Stimulated activated CD4-positive, alpha-beta T cell treated with anti-CD3 and anti-CD28 coated beads, Interleukin-4, amount 100 ng/mL, for 4 hours (primary cell): ENCODE measurements at places on chromosomes 4 and X.

GRCh38 chr4:24428850-24429249, 155.5 kb downstream of the DHX15 start:
- DNase-seq = no peak

DNA sequence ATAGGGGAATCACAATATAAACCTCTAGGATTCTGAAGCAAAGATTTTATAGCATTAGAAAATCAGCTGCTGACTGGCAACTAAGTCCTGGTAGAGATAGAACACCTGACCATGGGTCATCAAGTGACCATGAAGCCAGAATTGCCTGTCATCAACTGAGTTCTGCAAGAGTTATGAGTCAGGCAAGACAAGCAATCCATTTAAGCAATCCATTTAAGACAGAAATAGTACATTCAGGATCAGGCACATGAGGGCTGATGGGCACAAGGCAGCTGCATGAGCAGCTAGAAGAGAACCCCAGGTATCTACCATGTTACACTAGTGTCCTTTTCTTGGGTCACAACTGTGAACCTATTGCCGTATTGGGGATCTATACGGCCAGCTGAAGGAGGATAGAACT, 98.9 kb downstream of the SPRY1 start:
- DNase-seq = no peak

GRCh38 chr4:83138946-83139345, 24.4 kb upstream of the PLAC8 start:
- peak; percentile 3 for DNase-seq

- DNase-seq = no peak
These were observed 102.1 kb upstream of the TENM3 start for GRCh38 chr4:182141061-182141460.

- no peak for DNase-seq
These were observed 50.5 kb downstream of the IL15 start for GRCh38 chr4:141686879-141687278.

DNA sequence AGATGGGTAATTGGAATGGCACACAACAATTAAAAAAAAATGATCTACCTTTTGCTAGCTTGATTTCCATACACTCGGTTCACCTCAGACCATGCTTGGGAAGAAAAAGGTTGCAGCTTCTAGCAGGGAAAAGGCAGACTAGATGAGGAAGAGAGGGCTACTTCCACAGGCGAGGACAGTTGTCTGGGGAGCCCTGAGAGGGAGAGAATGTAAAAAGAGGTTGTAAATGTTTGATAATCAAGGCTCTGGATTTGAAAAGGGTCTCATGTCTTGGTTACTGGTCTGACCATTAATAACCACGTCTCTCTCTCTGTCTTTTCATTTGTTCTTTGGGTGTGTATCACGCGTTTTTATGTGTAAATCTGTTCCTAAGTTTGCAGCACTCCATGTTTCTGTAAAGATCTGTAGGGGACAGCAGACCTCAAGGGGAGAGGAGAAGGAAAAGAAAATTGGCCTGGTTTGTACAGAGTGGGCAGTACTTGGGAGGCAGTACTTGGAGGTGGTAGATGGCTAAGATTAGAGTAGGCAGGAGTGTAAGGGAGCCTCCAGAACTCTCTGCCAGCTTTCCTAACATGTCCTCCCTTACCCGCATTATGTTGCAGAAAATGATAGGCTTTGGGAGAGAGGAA, 750 bp downstream of the ARMCX5 start:
- DNase-seq = no peak

DNA sequence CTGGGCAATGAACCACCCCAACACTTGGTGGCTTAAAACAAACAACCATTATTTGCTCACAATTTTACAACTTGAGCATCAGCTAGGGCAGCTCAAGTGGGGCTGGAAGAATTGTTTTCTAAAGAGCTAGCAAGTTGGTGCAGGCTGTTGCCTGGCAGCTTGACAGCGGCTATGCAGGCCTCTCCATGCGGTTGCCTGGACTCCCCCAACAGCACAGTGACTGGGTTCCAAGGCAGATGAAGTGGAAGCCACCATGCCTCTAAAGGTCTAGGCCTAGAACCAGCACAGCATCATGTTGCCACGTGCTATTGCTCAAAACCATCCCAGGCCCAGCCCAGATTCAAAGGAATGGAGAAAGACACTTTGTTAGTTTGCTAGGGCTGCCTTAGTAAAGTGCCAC, 114.8 kb downstream of the BCOR start:
- DNase-seq = no peak

DNA sequence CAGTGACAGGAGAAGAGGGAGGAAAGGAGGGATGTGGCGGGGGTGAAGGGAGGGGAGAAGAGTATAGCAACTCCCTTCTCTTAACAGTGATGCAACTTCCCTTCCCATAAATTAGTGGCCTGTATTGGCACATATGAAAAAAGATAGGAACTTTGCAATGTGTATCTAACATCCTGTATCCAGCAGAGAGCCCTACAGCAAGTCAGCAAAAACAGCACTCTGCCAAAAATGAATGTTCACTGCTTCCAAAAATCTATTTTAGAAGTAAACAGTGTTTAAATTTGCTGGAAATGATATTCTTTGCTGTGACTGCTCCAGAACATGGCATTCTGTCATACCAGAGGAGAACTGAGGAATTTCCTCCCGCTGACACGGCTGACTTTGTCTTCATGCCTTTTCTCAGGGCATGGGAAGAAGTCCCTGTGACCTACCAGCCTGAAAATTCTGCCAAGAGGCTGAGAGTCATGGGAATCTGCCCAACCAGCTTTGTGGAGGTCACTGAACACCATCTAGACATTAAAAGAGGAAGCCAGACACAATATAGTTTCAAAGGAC, 343.4 kb upstream of the RASGEF1B start:
- DNase-seq = no peak

DNA sequence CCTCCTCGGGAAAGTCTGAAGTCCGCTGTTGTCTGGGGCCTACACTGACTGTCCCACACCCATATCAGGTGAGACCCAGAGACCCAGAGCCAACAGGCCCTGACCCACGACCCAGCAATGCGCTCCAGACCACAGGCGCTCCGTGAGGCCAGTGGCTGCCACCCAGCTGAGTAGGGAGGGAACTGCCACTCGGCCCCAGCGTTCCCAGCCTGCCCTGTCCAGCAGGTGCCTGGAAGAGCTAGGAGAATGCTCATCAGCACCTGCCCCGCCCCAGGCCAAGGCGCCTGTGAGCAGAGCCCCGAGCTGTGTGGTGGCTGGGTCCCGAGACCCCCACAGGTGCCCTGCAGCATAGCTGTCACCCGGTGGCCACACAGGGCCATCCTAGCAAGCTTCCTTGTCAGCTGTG, 2.7 kb downstream of the SPON2 start:
- no peak for DNase-seq

DNA sequence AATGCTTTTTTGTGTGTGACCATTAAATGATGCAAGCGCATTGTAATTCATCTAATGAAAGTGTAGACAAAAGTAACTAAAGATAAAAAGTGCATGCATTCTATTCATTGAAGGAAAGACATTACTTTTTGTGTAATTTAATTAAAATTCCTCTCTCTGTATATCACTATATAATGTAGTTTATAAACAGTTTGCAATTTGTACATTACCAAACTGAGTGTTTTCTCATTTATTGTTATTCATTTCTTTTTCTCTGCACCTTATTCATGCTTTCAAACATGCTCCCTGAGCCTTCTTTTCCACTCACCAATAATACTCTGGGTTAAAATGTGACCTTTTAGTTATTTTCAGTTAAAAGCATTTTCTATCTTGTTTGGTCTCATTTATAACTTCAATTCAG, 713.7 kb upstream of the AADAT start:
- DNase-seq = no peak

DNA sequence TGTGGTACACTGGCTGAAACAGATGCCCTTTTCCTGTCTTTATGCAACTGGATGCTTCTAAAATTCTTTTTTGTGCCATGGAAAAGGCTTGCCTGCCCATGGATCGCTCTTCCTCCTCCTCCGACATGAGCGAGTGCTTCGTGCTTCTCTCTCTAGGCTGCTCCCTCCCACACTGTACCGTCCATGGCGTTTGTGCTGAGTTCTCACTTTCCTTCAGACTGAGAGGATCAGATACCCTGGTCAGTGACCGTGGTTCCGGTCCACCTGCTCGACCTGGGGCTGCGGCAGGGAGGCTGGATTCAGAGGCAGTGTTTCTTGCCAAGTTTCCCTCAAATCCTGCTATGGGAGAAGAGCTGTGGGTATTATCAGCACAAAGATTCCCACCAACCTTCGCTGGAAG, 10.2 kb upstream of the CLDN24 start:
- DNase-seq = no peak

DNA sequence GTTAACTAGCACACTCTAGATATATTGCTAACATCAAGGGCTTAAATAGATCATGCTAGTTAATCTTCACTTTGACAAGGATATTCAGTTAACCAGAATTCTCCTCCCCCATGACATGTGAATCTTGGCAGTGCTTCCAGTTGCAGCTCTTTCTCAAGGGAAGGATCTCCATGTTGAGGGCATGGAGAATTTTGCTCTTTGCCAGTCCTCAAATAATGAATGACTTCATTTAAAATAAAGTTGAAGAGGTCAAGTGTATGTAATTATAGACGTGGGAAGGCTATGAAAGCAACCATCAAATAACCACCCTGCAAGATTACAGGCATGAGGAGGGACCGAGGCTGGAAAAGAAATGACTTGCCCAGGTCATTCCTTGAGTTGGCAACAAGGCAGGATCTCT, 87.3 kb upstream of the CPEB2 start:
- no peak for DNase-seq

GRCh38 chrX:130741584-130741983, 161.4 kb downstream of the ENOX2 start:
- DNase-seq = no peak

- no peak for DNase-seq
These were observed 94.8 kb downstream of the GPRIN3 start for GRCh38 chr4:89212666-89213381.

DNA sequence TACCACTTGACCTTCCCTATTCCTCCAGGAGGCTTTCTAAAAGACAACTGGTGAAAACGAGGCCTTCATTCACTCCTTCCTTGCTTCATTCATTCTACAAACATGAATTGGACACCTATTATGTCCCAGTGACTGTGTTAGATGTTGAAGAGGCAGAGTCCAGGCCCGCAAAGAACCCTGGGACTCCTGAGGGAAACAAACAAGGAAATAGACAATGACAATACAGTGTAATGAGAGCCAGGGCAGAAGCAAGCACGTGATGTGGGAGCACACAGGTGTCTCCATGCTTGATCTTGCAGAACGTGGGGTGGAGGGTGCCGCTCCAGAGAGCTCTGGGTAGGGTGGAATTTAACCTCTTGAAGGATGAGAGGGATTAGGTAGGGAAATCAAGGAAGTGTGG, 137.6 kb upstream of the KLF3 start:
- no peak for DNase-seq

GRCh38 chrX:17033225-17033624, 86.8 kb downstream of the REPS2 start:
- DNase-seq = no peak

- DNase-seq = no peak
These were observed 907 bp downstream of the LHFPL1 start for GRCh38 chrX:112678831-112679230.

DNA sequence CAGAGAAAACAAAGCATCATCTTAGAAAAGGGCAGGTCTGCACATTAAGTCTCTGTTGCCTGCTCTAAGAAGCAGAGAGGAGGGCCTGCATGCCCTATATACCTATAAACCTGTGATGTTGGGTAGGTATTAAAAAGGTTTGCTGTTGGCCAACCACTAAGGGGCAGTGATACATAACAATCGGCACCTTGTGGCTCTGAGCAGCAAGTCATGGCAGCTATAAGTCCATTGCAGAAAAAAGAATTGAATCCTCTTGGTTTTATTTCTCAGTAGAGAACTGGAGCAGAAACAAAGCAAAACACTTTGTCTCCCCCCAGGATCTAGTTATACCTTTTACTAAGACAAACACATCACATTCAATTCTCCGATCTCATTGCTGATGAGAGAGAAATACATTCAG, 1364.4 kb downstream of the STIM2 start:
- DNase-seq = no peak

DNA sequence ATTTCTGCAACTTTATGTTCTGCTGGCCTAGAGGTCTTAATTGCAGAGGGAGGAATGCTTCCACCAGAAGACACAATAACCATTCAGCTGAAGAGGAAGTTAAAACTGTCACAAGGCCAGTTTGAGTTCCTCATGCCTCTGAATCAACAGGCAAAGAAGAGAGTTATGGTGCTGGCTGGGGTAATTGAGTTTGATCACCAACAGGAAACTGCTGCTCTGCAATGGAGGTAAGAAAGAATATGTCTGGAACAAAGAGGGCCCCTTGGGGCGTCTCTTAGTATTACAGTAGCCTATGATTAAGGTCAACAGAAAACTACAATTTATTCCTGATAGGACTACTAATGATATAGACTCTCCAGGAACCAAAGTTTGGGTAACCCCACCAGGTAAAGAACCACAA, 744.0 kb downstream of the FSTL5 start:
- no peak for DNase-seq

DNA sequence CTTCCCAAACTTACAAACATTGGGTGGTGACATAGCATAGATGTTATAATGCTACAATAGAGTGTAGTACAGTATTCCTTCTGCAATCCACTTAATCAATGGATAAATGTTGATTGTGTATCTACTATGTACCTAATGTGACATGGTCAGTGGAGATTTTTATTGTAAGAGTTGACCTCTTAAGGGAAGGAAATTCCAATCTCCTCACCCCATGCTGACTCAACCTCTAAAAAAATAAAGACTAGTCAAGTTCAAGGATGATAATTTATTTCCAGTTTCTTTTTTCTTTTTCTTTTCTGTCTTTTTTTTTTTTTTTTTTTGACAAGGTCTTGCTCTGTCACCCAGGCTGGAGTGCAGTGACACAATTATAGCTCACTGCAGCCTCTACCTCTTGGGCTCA, 206.5 kb upstream of the STS start:
- DNase-seq = no peak

- DNase-seq = no peak
These were observed 140.9 kb upstream of the FMR1 start for GRCh38 chrX:147770858-147771257.

GRCh38 chr4:81137446-81137845, 77.6 kb downstream of the PRKG2 start:
- DNase-seq = no peak

GRCh38 chr4:173990126-173990868, 293.2 kb downstream of the FBXO8 start:
- DNase-seq = no peak

GRCh38 chr4:44713125-44713524, 13.2 kb downstream of the GNPDA2 start:
- no peak for DNase-seq

- no peak for DNase-seq
These were observed 15.4 kb upstream of the TBC1D19 start for GRCh38 chr4:26568446-26568994.

- no peak for DNase-seq
These were observed 292.0 kb downstream of the CCSER1 start for GRCh38 chr4:90419124-90419711.
